AG09309 (cell line): ENCODE measurements at places on chromosomes 4 and X.
A peak's percentile ranks its signal among the peaks of the same experiment; 100 is the strongest.

DNA sequence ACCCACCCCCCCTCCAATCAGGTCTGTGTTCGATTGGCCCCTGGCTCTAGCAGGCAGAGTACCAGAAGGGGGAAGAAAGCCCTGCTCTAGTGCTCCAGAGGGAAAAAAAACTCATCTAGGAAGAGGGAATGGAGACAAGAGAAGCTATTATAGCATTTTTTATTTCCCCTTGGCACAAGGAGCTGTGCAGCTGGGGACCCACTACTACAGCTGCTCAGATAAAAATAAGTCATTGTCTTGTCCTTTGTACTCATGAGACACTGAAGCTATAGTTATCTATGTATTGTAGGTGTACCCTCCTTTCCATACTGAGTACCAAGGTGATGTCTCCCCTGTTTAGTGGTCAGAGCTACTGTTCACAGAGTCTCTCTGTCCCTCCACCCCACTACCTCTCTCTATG lies 14.3 kb downstream of the CCDC160 start:
- no peak for DNase-seq

GRCh38 chrX:24506082-24506481 lies 41.0 kb downstream of the PDK3 start:
- no peak for DNase-seq

DNA sequence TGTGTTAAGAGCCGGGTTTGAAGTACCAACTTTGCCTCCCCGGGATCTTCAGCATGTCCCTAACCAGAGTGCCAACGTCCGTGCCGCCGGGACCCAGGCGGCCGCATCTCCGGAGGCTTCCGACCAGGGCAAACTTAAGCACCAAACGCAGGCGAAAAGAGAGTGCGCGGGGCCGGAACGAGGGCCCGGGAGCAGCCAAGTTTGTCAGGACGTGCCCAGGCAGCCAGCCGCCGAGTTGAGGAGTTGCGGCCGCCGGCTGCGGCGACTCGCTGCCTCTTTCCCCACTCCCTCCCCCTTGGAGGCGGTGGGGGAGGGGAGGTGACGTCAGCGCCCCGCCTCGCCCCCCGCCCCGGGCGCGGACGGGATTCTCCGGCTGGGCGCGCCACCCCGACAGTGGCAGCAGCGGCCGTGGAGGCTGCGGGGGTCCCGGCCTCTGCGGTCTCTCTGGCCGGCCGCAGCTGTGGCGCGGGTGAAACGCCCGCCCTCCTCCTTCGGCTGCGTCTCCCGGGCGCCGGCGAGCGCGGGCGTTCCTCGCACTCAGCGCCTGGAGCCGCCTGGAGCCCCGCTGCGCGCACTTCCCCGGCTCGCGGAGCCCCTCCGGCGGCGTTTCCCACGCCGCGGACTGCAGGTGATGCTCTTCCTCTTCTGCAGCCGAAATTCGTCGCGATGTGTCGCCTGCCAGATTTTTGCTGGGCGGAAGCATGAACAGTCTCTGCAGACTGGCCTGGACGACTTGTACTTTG lies 2.9 kb upstream of the FAT1 start:
- no peak for DNase-seq

- DNase-seq = peak; percentile 41
These were observed at the start of gene MSX1 for GRCh38 chr4:4859325-4859798. MSX1 (plus strand) TSS chr4:4859665; CDS start chr4:4859900, 235 bp downstream.

- DNase-seq = no peak
These were observed 226.3 kb upstream of the PPARGC1A start for GRCh38 chr4:24116107-24116506.

- peak; percentile 51 for DNase-seq
These were observed 19.0 kb upstream of the PDE5A start for GRCh38 chr4:119647558-119647957.
